ENCODE measurements at places on chromosomes 2 and 18.

DNA sequence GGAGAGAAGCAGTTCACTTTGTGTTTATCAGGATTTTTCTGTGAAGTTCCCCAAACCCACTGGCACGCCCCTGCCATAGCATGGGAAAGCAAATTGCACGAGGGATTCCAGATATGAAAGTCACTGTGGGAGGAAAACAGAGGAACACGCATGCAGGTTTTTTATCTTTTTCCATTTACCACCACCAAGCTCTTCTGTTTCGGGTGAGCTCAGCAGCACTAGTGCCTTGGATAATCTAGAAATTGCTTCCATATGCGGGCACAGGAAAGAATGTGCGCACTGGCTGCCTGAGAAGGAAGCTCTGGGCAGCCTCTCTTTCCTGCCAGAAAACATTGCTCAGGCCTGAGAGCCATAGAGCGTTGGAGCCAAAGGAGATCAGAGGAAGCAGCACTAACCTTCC lies 65.9 kb upstream of the WIPF1 start:
- DNase-seq, result no peak

GRCh38 chr2:133821107-133821760 lies 253.0 kb upstream of the NCKAP5 start:
- peak; percentile 31 for DNase-seq

DNA sequence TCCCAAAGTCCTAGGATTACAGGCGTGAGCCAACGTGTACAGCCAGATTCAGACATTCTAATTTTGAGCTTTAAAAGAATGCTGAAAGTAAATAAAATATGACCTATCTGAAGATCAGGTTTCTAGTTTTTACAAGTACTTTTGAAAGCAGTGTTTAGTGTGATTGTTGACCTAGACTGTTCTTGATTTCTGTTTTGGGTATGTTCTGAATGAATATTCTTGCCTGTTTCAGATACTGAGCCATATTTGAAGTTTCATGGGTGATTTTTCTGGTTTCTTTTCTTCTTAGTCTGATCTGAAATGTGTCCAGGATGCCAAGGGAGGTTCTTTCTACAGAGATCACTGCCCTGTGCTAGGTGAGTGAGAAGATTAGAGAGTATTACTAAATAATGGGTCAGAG lies 37.2 kb downstream of the MIB1 start:
- no peak for DNase-seq

DNA sequence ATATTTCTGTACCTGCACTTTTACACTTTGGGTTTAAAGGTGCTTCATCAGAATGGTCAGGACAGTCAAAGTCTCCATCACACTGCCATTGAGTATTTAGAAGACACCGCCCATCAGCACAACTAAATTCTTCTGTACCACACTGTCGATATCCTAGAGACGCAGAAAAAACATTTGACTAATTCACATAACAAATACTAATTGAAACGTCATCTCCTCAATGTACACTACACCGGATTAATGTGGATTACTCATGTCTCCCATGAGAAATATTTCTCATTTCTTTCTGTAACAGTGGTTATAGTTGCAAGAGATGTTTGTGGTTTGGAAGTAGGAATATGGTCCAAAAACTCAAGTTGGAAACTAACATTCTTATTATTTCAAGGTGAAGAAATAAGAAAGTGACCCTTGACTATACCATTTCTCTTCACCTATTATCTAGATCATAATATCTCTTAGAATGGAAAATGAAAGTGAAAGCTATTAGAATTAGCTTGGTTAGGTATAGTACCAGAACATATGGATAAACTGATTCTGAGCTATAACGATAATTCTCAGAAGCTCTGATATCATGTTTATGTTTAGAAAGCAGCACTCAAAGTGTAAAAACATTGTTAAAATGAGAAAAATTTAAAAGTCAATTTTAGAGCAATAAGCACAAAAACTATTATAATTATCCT lies 1627.7 kb downstream of the LRP1B start:
- no peak for DNase-seq

GRCh38 chr2:86284987-86285386 lies 52.4 kb downstream of the REEP1 start:
- no peak for DNase-seq

DNA sequence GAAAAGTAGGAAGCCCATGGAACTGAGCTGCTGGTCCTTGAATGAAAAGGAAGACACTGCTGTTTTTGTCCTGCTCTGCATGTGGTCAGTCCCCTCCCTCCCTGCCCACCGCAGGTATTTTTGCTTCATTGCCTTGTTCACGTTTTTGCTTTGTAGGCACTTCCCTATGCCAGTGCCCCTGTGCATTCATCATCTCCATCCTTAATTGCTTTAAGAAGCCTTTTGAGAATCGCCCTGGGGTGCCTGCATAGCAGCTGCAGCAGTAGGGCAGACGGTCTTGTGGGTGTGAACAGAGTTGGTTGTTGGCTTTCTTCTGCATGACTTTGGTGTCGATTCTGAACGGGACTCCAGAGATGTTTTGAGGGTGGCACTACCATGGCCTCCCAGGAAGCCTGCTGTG lies 97.0 kb downstream of the CABLES1 start:
- DNase-seq, result no peak

GRCh38 chr2:96856776-96857666 lies 795 bp downstream of the ANKRD39 start:
- DNase-seq, result peak; percentile 63

GRCh38 chr18:50199346-50199855 lies 4.5 kb upstream of the MYO5B start:
- DNase-seq, result no peak

DNA sequence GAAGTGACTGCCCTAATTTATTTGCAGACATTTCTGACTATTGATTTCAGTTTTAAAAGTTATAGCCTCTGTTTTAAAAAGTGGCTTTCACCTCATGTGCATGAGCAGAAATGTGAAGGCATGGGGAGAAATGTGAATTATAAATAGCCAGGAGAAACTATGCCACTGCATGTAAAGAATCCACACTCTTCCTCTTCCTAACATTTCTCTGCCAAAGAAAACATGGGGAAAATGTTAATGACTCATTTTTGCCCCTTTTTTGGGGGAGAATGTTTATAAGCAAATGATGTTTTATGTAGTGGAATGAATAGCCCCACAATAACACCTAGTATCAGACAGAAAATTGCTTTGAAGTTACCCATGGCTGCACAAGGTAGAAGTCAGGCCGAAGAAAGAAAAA lies 249.0 kb upstream of the TANK start:
- DNase-seq, result no peak

- no peak for DNase-seq
These were observed 170.7 kb downstream of the TMEM182 start for GRCh38 chr2:102932501-102932900.

DNA sequence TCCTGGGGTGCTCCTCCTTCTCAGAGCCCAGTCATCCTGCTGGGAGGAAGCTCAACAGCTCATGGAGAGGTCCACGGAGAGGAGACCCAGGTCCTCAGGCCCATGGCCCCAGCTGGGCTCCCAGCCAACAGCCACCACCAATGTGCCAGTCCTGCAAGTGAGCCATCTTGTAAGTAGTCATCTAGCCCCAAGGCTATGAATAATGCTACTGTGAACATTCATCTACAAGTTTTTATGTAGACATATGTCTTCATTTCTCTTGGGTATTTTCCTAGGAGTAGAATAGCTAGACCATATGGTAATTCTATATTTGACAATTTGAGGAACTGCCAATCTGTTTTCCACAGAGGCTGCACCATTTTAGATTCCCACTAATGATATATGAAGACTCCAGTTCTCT lies 166.1 kb downstream of the MTCL1 start:
- DNase-seq, result no peak

GRCh38 chr2:152432206-152432653 lies 97.3 kb downstream of the FMNL2 start:
- DNase-seq, result no peak

GRCh38 chr18:74539289-74539688 lies 5.0 kb downstream of the CNDP1 start:
- no peak for DNase-seq

- no peak for DNase-seq
These were observed 247.2 kb downstream of the EIPR1 start for GRCh38 chr2:3130444-3130843.

Measured in Ammon's horn (tissue), 1 donor.